ENCODE measurements at places on chromosomes 6 and 20.

DNA sequence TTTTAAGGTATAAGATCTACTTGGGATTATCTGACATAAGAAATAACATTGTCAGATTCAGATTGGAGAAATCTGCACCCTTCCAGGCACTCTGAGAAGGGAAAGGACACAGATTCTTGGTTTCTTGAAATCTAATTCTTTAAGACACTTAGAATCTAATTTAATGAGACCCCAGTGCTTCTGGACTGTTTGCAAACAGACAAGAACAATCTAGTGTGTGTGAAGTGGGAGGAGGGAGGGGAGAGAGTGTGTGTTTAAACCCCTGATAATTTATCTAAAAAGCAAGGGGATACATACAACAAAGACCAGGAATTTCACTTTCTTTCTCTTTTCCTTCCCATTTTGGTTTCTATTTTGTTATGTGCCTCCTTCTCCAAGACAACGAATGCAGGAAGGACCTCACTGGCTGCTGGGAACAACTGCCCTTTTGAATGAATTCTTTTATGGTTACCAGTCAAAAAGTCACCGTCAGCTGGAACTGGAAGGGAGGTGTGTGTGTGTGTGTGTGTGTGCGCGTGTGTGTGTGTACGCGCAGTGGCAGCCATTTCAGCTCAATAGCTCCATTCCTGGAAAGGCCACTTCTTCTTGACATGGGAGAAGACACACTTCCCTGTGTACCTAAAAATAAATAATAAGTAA, 129.4 kb downstream of the BCAS1 start:
- DNase-seq = peak; percentile 45

- DNase-seq = peak; percentile 5
Measured at GRCh38 chr6:138987080-138987642, 892 bp downstream of the REPS1 start.

DNA sequence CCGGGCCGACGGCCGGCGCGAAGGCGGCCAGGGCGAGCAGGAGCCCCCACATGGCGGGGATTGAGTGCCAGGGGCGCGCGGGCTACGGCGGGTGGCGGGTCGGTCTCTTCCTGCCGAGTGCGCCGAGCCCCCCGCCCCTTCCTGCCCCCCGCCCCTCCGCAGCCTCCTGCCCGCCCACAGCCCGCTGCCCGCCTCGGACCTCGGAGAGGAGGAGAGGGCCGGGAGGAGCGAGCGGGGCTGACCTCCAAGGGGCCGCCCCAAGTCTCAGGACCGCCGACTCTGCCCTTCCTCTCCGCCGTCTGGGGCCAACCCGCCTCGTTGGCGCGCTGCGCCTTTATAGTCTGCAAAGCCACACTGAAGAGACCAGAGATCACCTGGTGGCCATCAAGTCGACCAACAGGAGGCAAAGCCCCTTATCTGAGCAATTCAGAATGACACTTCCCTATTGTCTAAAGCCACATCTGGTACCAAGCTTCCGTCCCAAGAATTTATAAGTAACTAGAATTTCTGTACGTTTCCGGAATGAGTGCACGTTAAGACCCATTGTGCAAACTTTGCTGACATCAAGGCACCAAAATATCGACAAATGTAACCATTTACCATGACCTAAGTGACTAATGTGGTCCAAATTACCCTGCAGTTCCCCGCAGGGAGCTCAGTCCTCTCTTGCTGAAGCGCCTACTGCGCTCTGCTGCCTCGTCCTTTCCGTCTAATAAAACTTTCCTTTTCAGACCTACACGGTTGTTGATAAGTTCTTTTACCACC, at the start of gene CPXM1:
CPXM1 (minus strand) TSS at position 107 of the 765 bp plus-strand sequence; CDS start at position 52, 55 bp downstream.
- DNase-seq = peak; percentile 71

GRCh38 chr6:35419417-35419816, 32.7 kb upstream of the FANCE start:
- no peak for DNase-seq

- no peak for DNase-seq
Measured at GRCh38 chr6:73610444-73611275, 43.1 kb downstream of the SLC17A5 start.

DNA sequence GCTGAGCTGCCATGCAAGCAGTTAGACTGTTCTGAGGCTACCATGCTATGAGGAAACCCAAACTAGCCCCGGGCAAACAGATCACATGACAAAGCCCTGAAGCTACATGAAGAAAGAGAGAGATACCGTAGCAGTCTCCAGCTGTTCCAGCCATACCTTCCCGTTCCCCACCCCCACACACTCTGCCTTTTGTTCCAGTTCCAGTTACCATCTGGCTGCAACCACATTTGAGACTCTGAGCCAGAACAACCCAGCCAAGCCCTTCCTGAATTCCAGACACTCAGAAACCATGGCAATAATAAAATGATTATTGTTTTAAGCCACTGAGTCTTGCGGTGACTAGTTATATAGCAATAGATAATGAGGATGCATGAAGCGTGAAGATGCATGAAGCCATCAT, 28.3 kb downstream of the RIN2 start:
- DNase-seq = no peak

DNA sequence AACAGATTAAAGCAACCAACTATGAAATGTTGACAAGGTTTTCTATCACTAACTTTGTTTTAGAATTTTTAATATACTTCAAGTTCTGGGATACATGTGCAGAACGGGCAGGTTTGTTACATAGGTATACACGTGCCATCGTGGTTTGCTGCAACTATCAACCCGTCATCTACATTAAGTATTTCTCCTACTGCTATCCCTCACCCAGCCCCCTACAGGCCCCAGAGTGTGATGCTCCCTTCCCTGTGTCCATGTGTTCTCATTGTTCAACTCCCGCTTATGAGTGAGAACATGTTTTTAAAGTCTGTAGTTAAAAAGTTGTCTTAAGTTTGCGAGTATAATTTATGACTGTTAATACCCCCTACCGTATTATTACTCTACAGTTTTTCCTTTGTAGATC, 844.3 kb upstream of the MANEA start:
- DNase-seq = no peak

DNA sequence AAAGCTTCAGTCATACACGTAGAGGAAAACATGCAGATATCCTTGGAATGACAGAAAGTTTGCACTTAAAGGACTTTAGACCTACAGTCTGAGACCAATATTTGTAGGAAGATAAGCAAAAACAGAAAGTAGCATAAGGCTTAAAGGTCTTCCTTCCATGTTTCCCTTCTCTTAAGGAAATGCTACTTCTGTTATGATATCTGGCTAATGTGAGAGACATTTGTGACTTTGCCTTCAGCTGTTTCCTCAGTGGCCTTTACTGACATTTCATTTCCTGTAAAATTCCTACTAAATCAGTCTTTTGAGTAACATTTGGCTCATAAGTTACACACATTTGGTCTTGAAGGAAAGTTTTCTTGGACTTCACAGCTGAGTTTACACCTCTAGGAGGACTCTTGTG, 713.4 kb downstream of the TBC1D32 start:
- DNase-seq = no peak

- no peak for DNase-seq
Measured at GRCh38 chr6:157982563-157983405, 1.1 kb downstream of the SYNJ2 start.

DNA sequence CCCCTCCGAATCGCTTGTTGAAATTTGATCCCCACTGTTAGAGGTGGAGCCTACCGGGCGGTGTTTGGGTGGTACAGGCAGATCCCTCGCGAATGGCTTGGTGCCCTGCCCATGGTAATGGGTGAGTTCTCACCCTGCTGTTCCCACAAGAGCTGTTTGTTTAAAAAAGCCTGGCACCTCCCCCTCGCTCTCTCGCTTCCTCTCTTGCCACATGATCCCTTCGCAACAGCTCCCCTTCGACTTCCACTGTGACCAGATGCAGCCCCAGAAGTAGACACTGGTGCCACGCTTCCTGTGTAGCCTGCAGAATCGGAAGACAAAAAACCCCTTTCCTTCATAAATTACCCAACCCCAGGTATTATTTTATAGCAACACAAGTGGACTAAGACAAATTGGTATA, 292.2 kb upstream of the QKI start:
- DNase-seq = no peak
